C1 segment of cervical spinal cord (tissue), 14 donors: ENCODE measurements at places on chromosomes 5 and 9.

DNA sequence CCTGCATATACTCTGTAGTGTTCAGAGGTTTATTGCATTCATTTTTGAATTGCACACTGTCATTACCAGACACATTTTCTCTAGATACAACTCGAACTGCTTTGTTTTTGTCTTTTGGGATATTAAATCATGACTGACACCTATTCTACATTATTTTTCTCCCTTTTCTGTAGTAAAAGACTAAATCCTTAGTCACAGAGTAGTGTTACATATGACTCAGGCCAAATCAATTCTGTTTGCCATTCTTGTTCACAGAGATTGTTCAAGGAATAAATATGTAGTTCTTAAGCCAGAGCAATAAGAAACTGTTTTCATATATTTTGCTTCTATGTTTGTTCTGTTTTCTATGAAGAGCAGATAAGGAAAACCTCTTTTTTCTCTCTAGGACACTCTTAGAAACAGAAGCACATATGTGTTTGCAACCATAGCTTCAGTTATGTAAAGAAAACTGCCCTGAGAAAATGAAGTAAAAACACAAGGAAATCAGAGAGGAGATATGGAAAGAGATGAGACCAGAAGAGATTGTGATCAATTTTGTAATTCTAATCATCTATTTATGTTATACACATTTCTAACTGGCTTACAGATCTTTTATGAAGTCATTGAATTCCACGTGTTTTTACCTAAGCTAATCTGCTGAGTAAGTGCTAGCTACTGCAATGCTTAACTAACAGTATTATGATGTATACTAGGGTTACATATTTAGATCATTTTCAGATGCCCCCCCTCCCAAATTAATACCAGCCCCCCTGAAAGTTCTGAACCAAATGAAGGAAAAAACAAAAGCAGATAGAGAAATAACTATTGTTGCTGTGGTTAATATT lies 1995.6 kb upstream of the CDH6 start:
- DNase-seq = no peak

GRCh38 chr5:51302343-51302742 lies 80.9 kb upstream of the ISL1 start:
- DNase-seq = no peak

GRCh38 chr5:20023686-20024180 lies 35.7 kb upstream of the CDH18 start:
- no peak for DNase-seq

GRCh38 chr5:60830581-60831127 lies 13.4 kb downstream of the ELOVL7 start:
- DNase-seq = no peak

DNA sequence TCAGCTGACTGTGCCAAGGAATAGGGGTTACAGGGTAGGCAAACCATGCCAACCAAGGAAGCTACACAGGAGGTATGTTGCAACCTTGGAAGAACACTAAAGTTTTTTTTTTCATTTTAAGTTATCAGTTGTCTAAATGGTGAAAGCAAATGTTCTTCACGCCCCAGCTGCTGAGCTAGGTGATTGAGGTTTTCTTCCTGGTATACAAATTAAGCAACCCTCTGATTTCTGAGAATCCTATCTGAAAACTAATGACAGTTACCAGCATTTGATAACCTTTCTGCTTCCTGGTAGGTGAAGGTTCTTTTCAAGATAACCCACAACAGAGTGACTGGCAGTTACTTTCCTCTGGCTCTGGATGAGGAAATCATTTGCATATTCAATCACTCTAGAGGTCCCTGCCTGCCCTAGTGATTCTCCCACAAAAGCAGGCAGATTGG lies 194.9 kb downstream of the ATP10B start:
- no peak for DNase-seq

DNA sequence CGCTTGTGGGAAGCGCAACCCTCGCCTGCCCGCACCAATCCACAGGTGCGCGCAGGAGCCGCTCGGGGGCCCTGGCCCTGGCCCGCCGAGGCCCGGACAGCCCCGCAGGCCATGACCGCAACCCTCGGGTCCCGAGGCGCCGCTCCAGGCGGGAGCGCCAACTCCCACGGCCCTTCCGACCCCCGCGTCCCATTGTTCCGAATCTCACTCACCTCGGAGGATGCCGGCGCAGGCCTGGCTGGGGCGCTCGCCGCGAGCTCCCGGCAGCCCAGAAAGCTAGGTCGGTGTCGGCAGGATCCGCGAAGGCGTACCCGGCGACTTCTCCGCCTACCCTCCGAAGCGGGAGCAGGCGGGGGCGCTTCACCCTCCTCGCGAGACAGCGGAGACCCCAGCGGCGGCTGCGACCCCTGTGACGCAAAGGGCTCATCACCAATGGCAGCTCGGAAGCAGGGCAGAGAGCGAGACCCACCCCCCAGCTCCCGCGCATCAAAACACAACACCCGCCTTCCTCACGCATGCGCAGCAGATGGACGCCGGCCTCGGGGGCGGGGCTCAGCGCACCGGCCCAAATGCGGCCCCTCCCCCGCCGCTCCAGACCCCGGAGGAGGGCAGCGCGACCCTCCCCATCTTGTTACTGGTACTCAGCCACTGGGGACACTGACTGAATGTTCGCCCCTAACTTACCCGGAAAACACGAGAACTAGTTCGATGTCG lies 1.4 kb upstream of the SMIM27 start:
- DNase-seq = peak; percentile 90

- no peak for DNase-seq
Measured at GRCh38 chr9:116087751-116088194, 65.8 kb upstream of the PAPPA start.

- no peak for DNase-seq
Measured at GRCh38 chr5:142931896-142932686, 161.9 kb downstream of the ARHGAP26 start.

DNA sequence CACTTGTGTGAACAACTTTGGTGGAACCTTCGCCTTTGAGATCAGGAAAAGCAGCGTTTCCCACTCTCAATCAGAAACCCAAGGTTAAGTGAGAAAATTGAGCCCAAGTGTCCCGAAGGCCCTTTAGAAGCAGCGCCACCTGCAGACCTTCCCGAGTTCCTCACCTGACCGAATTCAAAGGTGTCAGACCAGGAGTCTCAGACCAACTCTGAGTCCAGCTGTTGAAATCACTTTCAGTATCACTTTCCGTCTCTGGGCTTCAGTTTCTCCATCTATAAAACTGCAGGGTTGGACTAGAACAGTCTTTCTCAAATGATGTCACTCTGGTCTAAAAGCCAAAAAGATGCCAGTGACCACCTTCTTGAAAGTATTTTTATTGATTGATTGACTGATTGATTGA lies 31.7 kb upstream of the GRHPR start:
- DNase-seq = no peak
